ENCODE measurements at places on chromosomes 3 and 15.

- DNase-seq: no peak
These were observed 325.7 kb upstream of the RGMA start for GRCh38 chr15:93414576-93415231.

DNA sequence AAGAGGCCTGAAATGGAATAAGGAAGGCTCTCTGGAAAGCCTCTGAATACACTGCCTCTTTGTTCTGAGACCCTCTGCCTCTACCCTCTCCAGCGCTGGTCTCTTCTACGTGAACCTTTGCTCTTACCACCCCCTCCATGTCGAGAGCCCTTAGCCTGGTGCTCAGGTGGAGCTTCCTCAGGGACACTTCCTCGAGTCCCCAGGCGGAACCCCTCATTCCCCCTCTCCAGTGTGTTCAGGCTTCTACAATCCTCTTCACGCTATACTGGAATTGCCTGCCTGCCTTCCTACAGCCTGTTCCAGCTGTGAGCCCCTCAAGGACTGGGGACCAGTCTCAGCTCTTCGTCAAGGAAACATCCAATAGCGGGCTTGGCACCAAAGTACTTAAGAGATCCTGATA lies 7.4 kb downstream of the STIMATE start:
- DNase-seq: no peak

DNA sequence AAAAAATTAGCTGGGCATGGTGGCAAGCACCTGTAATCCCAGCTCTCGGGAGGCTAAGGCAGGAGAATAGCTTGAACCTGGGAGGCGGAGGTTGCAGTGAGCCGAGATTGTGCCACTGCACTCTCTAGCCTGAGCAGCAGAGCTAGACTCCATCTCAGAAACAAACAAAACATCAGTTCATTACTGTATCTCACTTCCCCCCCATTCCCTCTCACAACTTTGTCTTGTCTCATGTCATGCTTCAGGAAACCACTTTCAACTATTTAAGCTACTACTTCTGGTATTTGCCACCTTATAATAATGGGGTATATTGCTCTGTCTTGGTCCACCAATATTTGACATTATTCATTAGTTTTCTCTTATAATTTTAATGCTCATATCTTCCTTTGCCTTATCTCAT lies 26.2 kb downstream of the PIK3CA start:
- DNase-seq: no peak

DNA sequence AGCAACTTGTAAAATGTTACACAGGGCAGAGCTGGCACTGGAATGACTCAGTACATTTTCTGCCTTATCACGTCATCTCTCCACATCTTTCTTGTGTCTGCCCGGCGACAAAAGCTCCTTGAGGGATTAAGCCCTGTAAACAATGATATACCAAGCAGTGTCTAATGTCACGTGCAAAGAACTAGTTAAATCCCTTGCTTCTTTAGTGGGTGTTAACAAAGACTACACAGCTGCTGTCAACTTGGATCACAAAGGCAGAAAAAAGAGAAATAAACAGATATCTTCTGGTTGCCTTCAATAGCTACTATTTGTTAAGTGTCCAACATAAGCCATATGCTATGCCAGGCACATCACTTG lies 48.1 kb upstream of the FRMD4B start:
- no peak for DNase-seq

- DNase-seq: peak; percentile 63
These were observed at the start of gene CHD2 for GRCh38 chr15:92899948-92900730. CHD2 (plus strand) TSS chr15:92900324; CDS start chr15:92901238, 914 bp downstream.

DNA sequence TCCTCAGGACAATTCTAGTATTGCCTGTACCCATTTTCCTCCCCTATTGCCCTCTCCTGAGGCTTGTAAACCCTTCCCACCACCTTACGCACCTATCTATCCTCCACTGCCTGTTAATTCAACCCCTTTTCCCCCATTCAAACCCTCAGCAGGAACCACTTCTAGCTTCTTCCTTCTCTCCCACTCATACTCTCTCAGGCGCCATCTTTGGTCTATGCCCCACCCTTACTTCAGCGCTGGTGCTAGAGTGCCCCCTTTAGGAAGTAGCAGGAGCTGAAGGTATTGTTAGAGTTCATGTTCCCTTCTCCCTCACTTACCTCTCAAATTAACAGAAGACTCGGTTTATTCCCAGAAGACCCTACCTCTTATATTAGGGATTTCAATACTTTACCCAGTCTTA lies 121.8 kb upstream of the NLGN1 start:
- DNase-seq: no peak

- DNase-seq: no peak
These were observed 170.3 kb downstream of the MOBP start for GRCh38 chr3:39637807-39638206.

DNA sequence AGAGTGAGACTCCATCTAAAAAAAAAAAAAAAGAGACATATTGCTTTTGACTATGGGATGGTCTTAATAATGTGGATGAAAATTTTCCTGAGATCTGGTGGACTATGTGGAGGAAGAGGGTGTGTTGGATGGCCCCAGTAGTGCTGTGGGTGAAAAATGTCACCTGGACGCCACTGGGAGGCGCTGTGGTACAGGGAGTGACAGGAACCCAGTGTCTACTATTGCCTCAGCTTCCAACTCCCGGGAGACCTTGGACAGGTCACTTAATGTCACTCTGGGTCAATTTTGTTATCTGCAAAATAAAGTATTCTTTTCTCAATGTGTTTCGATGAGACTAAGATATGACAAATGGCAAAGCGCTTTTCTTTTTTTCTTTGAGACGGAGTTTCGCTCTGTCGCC lies 27.7 kb upstream of the DCP1A start:
- no peak for DNase-seq

DNA sequence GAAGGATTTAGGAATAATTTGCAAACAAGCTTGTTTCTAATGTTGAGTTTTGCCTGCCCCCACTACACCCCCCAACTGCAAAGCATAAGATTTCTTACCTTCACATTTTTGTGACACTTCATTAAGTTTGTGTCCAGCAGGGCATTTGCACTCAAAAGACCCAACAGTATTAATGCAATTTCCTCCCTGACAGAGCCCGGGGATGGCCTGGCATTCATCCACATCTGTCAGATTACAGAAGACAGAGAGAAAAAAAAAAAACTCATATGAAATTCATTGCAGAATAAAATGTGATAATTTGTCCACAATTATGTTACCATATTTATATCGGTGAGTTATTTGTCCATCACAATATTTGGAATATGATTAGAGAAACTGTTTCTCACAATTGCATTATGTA lies 111.5 kb downstream of the FBN1 start:
- no peak for DNase-seq

DNA sequence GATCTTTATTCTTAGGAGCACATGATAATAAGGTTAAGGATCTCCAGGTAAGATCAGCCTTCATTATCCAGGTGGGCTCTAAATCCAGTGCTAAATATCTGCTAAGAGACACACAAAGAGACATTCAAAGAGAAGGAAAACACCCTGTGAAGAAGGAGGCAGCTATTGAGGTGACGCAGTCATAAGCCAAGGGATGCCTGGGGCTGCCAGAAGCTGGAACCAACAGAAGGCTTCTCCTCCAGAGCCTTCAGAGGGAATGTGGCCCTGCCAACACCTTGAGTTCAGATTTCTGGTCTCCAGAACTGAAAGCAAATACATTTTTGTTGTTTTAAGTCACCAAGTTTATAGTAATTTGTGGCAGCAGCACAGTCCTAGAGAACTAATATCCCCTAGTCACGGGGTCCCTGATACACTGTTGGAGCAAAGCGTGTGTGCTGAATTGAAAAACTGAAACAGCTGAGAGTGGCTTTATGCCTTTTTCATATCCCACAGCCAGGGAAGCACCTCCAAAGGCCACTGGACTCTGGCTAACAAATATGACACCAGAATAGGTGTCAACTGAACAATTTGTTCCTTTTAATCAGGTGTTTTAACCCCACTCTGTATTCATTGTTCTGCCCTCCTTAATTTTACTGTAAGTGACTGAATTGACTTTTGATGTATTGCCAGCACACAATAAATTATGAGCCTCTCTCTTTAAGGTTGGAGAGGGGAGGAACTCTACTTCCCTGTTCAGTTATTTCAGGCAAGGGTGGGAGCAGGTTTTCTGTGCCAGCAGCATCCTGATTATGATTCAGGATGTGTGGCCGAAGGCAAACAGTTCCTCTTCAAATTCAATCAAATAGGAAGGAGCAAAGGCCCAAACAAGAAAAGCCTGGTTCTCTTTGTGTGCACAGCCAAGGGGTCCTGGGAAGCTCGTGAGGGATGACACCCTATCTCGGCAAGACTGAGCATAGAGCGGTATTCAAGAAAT lies 151.8 kb upstream of the HES1 start:
- DNase-seq: no peak

- DNase-seq: no peak
These were observed 3.2 kb downstream of the ALAS1 start for GRCh38 chr3:52200981-52201679.

DNA sequence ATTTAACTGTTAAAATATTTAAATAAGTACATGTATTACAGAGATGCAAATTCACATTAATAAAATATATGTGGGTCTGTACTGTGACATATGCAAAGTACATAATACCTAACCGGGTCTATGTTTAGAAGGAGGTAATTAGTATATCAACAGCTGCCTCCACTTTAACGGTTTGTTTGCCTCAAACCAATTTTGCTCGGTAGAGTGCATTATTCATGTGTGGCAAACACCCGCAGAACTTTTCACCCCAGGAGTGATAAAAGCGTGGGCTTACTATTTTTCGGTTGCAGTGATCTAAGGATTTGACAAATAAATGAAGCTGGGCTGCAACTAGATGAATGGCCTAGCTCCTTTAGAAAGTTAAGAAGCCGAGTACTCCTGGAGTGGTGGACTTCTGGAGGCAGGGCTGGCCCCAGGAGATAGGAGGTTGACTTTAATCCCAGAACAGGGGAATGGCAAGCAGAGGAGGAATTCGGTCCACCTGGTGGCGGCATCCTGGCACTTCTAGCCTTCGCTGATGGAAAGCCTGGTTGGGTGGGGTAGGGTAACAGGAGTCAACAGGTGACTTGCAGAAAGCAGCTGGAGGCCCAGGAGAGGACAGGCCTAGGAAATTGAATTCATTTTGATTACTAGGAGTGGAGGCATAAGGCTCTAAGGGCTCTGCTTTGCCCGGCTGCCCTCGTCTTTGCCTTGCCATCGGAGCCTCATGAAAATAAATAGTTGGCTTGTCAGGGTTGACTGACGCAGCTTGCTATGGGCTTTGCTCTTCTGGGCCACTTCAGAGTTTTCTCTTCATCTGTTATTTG lies 2.4 kb downstream of the SLCO3A1 start:
- DNase-seq: peak; percentile 70
